Hematopoietic multipotent progenitor cell treated with erythropoietin and hydrocortisone succinate and interleukin-3 and kit ligand, for 8 days (in vitro differentiated cells): ENCODE measurements at places on chromosomes 4 and X.

GRCh38 chrX:11757397-11757718, 679 bp upstream of the MSL3 start:
- DNase-seq: no peak

DNA sequence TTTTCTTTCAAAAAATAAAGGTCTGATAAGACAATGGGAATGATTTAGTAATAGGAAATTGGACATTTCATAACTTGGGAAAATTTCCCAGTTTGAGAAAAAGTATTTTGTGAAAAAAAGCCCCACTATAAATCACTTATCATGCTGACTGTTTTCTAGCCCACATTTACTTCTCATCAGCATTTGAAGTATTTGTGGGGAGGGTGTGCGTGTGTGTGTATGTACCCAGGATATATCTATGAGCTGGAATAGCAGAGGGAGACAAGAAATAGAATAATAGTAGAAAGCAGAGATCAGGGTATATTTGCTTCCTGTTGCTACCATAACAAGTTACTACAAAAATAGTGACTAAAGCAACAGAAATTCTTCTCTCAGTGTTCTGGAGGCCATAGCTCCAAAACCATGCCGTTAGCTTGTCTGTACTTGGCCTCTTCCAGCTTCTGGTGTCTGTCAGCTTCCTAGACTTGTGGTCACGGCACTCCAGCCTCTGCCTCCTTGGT, 139.8 kb downstream of the PTTG2 start:
- DNase-seq: no peak

DNA sequence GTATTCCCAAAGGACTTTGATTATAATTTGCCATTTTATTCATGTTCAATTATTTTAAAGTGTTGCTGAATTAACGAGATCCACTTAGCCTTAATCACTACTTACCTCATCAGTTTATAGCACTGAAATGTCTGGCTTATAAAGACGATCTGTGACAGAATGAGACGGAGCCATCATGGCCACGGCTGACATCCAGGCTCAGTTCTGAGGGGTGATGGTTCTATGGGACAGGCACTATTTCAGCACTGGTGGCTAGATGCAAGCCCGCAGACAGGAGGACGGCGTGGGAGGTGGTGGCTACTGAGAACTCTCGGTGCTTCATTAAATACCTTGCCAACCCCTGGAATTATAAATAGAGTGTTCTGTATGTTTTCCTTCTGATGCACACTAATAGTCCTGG, 1084.2 kb upstream of the TENM3 start:
- no peak for DNase-seq

- DNase-seq: no peak
These were observed 6.2 kb upstream of the AFF1 start for GRCh38 chr4:86928400-86929255.

GRCh38 chr4:98778206-98778605, 119.8 kb upstream of the TSPAN5 start:
- DNase-seq: no peak

- DNase-seq: no peak
These were observed 137.5 kb upstream of the ANXA3 start for GRCh38 chr4:78414116-78414515.

- DNase-seq: no peak
These were observed 41.3 kb downstream of the BCOR start for GRCh38 chrX:40056420-40056819.

- no peak for DNase-seq
These were observed 1.6 kb upstream of the ARMCX6 start for GRCh38 chrX:101619364-101619763.

DNA sequence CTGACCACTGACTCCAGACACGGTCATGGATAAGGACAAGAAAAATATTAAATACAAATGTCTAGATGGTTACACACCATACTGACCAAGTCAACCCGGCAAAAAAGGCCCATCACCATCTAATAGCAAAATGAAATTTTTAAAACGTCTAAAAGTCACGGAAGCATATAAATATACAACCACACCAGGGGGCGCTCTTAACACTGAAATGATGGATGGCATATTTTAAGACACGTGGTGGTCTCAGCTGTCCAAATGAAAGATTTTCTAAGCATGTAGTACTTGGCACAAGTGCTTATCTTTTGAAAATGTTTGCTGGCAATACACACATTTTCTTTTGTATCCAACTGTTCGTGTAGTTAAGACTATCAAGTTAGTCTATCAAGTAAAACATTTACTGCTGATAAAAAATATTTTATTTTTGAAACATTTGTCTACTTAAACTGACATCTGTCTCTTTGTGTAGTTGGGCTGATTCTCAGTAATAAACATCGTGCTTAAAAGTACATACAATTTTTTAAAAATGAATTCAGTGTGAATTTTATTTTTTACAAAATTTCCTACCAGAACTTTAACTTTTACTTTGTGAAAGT, 64.6 kb downstream of the COX7B2 start:
- peak; percentile 87 for DNase-seq

GRCh38 chrX:19867938-19868337, 19.5 kb downstream of the SH3KBP1 start:
- DNase-seq: no peak

DNA sequence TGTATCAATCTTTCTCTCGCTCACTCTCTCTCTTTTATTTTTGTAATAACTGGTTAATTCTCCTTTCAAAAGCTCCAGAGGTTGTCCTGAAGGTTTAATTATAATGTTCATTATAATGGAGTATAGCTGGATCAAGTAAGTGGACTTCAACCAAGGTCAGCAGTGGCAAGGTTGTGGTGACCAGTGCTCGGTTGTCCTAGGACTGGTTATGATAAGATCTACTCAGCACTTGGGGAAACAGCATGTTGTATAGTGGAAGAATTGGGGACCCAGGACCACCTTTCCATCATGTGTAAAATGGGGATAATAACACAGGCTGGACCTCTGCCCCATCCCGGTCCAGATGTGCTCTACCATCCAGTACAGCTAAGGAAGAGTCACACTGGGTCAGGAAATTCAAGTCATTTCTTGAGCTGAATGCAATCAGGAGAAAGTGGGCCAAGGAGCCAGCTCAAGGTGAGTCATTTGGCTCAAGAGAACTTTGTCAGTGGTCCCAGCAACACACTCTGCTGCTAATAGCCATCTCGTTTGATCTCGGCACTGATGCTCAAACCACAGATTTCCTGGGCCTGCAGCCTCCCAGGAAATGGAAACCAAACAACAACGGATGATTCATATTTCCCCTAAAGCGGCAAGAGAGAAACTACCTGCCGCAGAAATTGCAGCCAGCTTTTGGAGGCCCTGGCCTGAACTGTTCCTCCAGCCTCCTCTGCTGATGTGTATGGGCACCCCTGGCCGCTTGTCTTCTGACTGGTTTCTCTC, 123.6 kb upstream of the RBPJ start:
- DNase-seq: no peak

- no peak for DNase-seq
These were observed 779.3 kb downstream of the NLGN4X start for GRCh38 chrX:5449323-5449722.

GRCh38 chrX:15858051-15858450, 3.4 kb upstream of the AP1S2 start:
- no peak for DNase-seq

DNA sequence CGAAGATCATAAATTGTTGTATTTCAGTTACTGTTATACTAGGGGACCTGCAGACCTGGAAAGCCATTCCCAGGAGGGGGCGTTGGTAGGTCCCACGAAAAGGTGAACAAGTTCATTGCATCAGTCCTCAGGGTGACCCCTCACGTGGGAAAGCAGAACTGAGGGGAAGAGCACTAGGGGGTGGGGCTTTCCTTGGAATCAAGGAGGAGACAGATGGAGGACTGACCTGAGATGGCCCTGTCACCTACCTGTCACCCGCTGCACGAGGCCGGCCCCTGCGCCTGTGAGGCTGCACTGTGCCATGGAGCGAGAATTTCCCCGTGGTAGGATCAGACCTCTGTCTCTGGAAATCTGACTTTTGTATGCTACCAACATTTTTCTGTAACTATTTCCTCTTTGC, 41.8 kb upstream of the CLDN24 start:
- DNase-seq: no peak

DNA sequence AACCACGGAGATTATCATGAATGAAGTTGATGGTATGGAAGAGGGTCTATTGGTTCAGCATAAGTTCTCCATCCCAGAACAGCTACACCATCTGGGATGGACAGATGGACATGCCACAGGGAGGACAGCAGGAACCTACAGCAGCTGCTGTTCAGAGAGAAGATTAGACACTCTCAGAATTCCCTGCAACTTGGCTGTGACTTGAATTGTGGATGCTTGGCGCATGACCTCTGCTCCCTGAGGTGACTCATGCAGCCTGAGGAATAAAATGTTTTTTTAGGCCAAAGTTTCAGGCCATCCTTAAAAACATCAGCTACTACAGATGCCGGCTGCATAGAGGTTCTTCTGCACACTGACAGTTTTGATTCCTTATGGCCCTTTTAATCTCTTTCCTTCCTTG, 97.3 kb downstream of the RS1 start:
- no peak for DNase-seq

- DNase-seq: no peak
These were observed 541.4 kb downstream of the TRIML1 start for GRCh38 chr4:188680667-188681063.

DNA sequence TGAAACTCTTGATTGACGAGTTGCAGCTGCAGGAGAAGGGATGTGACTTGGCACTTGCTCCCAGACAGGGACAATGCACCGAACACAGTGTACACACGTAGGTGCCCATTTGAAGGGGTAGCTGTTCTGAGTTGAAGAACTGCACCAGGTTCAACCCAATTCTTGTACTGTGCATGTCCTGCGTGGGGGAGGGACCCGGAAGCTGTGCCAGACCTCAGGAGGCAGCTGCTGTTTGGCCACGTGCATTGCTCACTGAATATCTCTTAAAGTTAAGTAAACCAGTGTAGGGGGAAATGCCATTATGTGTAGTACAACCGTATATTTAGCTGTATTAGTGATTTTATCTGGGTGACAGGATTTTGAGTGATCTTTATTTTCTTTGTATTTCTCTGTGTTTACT, 12.0 kb upstream of the RBBP7 start:
- DNase-seq: peak; percentile 62

- no peak for DNase-seq
These were observed 17.2 kb upstream of the PRDM5 start for GRCh38 chr4:120939693-120940092.

- DNase-seq: no peak
These were observed 11.8 kb downstream of the ANKRD37 start for GRCh38 chr4:185408432-185408831.

GRCh38 chr4:37430718-37431416, 186.3 kb downstream of the NWD2 start:
- no peak for DNase-seq

DNA sequence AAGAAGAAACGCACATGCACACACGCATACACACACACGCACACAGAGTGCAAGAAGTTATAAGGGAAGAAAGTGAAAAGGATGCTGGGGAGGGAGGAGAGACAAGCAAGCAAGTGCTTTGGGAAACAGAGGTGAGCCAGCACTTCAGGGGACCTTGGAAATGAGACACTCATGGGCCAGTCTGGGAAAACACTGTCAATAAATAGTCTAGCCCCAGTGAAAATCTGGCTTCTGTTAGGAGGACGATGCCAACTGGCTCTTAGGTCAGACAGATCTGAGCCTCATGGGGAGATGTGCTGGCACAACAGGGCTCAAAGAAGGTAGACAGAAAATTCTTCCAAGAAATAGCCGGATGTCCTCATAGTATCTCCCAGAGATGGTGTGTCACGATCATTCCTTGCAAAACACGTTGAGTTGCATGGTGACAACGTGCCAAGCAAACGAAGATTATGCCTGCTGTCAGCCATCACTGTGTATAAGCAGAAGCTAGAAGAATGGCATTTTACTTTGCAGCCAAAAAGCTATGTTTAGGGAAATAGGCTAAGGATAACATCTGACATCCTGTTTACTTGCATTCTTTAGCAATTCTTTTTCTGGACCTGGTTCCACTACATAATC, 557 bp upstream of the ARHGEF6 start:
- no peak for DNase-seq

GRCh38 chr4:147847751-147848590, 116.1 kb downstream of the ARHGAP10 start:
- no peak for DNase-seq

DNA sequence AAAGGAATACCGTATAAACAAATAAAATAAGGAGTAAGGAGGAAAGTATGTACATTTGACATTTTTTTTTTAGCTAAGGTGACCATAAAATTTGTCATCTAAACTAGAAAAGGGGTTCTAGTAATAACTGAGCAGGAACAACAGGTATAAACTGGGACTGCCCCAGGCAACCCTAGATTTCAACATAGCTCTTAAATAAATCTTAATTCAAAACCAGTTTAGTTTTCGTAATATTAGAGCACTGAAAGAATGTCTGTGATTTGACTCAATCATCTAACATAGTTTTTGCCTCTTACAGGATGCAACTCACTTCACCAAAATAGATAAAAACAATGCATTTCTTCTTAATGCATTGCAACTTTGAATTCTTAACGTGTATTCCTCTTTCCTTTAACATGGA, 257.7 kb downstream of the ADAMTS3 start:
- DNase-seq: no peak

- no peak for DNase-seq
These were observed 55.2 kb downstream of the TBC1D14 start for GRCh38 chr4:6964858-6965257.

GRCh38 chrX:135581496-135581895, 61.0 kb downstream of the INTS6L start:
- no peak for DNase-seq

- DNase-seq: no peak
These were observed 29.6 kb downstream of the CLCN4 start for GRCh38 chrX:10186355-10186754.

GRCh38 chrX:114611018-114611619, 27.2 kb downstream of the HTR2C start:
- peak; percentile 34 for DNase-seq

GRCh38 chr4:69743476-69744156, 16.8 kb downstream of the SULT1B1 start:
- no peak for DNase-seq

GRCh38 chr4:17469931-17470674, 41.8 kb downstream of the QDPR start:
- DNase-seq: no peak

GRCh38 chrX:15854080-15854655, 445 bp downstream of the AP1S2 start:
- DNase-seq: peak; percentile 16

DNA sequence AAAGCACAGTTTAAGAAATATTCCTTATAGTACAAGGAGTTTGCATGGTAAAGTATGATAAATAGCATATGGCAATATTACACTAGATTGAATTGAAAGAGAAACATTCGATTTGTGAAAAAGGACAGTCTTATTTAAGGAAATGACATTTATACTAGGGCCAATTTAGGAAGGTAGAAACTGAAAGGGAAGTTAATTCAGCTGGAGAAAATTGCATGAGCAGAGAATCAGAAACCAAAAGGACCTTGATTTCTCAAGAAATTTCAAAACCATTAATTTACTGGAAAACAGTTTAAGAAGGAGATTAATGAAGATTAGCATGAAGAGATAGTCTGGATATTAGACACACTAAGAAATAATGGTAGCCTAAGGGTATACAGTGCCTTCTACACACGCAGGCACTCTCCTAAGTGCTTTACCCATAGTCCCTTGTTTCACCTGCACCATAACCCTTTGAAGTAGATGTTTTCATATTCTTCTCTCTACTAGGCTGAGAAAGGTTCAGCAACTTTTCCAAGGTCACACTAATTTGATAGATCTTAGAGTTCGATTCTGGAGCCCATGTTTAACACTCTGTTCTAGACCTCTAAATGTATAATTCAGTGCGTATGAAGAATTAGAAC, 259.1 kb upstream of the SLIT2 start:
- no peak for DNase-seq
